ENCODE measurements at places on chromosomes 12 and 14. TPM values are rescaled to one million over a fixed set of nuclear protein-coding genes. Genes with fewer than 3 reads are reported as not detected.

DNA sequence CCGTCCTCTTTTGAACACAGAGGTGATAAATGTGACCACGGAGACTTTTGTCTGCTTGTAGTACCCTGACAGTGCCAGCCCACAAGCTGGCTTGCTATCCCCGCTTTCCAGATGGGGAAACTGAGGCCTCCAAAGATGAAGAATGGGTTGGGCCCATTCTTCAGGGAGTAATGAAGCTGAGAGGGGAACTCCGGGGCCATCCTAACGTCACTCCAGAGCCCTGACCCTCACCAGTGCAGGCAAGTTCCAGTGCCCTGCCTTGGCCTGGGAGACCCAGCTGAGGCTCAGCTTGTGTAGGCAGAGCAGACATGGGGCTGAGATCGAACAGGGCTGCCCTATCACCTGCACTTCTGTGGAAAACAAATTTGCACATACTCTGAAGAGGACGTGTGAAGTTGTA, 277.1 kb downstream of the DPF3 start:
- DNase-seq = no peak

GRCh38 chr12:88802096-88802706, 221.9 kb upstream of the KITLG start:
- no peak for DNase-seq

Gene NRXN3
- 1.5 TPM for polyA plus RNA-seq

Gene NR4A1
- 417 TPM for polyA plus RNA-seq
